ENCODE measurements at places on chromosomes 6 and 20.

DNA sequence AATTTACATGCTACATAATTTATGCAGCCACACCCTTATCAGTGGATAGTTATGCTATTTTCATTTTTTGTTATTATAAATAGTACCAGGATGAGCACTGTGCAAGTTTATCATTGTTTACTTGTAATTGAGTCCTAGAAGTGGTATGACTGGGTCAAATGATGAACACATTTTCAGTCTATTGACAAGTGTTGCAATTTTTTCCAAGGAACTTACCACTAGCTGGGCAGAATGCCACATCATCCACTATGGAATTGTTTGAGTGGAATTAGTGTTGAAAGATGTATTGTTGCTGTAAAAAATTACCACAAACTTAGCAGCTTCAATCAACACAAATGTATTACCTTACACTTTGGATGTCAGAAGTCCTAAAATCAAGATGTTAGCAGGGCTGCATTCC is 38.1 kb upstream of the OPN5 start:
- DNase-seq = no peak

DNA sequence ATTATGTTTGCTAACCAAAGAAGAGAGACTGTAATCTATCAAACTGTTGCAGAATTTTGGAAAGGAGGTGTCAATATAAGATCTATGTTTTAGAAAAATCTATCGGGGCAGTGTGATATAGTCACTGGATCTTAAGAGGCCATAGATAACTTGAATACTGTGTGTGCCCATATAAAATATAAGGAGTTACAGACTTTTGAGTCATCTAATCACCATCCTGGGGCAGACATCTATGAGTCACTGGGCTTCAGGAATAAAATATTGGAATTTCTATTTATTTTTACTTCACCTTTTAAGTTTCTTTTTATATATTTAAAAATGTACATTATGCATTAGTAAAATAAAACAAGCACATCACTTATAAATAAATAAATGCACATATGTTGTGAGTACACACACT is 509.3 kb upstream of the MAN1A1 start:
- no peak for DNase-seq

DNA sequence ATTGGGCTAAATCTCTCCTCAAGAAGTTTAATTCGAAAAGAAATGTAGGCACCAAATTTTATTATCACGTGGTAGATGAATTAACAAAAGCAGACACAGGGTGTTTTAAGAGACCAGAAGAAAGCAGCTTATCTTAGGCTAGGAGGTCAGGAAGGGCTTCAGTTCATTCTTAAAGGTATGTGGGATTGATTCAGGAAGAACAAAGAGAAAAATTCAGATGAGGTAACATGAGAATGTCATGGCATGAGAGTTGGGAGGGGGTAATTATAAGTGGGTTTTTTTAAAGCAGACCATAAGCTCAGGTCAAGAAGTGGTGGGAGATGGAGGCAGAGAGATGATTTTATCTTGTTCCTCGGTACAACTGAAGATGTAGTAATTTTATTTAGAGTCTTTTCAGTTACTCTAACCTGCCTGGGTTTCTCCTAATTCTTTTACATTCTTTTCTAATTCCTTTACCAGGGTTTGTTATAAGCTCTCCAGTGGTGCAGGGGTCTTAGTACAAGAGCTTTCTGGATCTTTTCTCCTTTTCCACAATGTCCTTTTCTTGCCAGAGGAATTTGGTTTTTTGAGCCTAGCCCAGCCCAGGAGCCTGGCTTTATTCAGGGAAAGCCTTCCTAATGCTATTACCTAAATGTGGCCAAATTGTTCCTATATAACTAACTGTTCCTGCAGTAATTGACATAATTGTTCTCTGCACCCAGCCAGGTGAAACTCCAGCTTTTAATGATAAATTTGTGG is 474.1 kb upstream of the BTBD3 start:
- DNase-seq = no peak

DNA sequence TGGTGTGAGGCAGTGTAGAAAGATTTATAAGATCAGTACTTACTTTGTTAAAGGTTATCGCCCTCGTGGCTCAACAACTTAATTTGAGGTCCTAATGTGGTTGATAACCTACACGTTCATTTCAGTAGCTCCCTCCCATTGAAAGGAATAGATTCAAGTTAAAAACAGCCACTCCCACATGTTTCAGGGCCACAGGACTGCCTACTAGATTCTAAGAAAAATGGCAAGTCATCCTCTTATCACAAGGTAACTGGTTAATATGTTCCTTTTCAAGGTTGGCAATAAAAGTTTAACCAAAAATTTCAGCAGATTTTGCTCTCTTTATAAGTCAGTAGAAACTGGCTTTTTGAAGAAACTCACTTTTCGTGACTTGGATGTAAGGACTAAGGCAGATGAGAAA is 17.1 kb downstream of the GSTA2 start:
- DNase-seq = no peak

GRCh38 chr20:34583544-34583943 is 25.0 kb downstream of the MAP1LC3A start:
- no peak for DNase-seq
